ENCODE measurements at places on chromosomes 2 and 18. TPM values are rescaled to one million over a fixed set of nuclear protein-coding genes. Genes with fewer than 3 reads are reported as not detected.
A peak's percentile ranks its signal among the peaks of the same experiment; 100 is the strongest.

DNA sequence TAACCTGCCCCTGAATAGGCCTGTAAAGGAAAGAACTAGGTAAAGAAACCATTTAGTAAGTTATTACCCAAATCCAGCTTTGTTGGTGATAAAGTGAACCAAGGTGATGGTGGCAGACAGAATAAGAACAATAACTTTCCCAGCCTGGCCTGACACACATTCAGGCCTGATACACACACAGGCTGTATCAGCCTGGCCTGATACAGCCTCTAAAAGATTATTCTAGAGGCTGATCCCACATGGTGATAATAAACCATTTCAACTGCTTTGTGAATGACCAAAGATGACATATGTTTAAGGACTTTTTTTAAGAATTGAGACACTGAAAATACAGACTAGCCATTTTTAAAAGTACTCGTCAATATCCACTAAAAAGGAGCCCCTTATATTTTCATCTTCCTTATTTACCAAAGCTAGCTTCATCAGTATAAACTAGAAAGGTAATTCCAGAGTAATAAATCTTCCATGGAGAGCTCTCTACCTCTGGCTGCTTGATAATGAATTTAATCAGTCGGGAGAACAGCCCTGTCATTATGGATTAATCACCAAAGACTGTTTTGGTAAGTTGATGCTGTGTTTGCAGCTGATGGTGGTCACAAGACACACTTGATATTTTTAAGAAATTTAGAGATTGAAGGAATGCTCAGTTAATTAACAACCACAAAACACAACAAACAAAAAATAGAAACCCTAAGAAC is 77.2 kb downstream of the SLC8A1 start:
- no peaks in the 10 kb centered on the region for H3K4me1 ChIP-seq
- H3K4me3 ChIP-seq, result no peak overlapping the region
- no peaks in the 10 kb centered on the region for H3K36me3 ChIP-seq
- no peak overlapping the region for H3K27ac ChIP-seq
- no peak for DNase-seq
- no peaks in the 10 kb centered on the region for H3K27me3 ChIP-seq

DNA sequence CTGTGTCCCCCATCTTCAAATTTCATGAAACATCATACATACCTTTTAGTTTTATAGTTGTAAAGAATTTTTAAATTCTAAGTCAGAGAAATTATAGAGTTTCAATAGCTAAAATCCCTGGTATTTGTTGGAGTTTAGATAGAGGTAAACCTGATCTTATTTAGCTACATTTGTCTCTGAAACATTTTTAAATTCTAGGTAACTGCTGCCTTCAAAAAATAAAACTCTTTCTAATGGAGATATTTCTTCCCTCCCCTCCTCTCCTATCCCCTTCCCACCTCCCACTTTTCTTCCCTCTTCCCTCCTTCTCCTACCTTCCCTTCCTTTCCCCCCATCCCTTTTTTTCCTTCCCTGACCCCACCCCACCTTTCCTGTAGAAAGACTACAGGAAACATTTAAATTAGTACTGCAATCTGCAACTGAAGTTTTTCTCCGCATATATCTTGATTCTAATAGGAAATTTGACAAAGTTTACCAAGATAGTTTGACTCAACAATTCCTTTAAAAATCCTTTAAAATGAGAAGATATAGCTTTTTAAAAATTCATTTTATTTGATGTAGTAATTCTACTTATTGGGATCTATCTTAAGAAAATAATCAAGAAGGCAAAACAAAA is 4.1 kb downstream of the TACR1 start:
- H3K4me1 ChIP-seq, result peaks cover 8% of the 10 kb centered on the region
- no peaks in the 10 kb centered on the region for H3K36me3 ChIP-seq
- H3K27ac ChIP-seq, result no peak overlapping the region
- DNase-seq, result no peak
- no peak overlapping the region for H3K4me3 ChIP-seq

DNA sequence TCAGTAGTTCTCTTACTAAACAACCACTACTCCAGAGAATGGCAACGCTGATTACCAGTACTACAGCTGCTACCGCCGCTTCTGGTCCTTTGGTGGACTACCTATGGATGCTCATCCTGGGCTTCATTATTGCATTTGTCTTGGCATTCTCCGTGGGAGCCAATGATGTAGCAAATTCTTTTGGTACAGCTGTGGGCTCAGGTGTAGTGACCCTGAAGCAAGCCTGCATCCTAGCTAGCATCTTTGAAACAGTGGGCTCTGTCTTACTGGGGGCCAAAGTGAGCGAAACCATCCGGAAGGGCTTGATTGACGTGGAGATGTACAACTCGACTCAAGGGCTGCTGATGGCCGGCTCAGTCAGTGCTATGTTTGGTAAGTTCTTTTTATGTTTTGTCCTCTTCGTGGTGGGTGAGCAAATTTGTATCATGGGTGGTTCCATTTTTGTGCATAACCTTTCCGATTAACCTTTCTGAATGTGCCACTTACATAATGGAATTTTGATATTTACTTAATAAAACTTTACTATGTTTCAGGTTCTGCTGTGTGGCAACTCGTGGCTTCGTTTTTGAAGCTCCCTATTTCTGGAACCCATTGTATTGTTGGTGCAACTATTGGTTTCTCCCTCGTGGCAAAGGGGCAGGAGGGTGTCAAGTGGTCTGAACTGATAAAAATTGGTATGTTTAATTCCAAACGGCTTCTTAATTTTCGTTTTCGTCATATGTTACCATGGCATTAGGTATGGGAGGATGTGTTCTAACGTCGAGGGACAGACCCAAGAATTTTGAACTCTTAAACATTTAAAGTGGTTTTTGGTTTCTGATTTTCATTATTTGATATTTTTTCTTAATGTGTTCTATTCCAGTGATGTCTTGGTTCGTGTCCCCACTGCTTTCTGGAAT is 1.3 kb downstream of the SLC20A1 start:
- peak overlapping the region; percentile 95 for H3K27ac ChIP-seq
- H3K4me3 ChIP-seq, result peak overlapping the region; percentile 88
- peaks cover 54% of the 10 kb centered on the region for H3K4me1 ChIP-seq

GRCh38 chr2:240166191-240166590 is 25.7 kb upstream of the OTOS start:
- H3K27ac ChIP-seq, result no peak overlapping the region
- no peak overlapping the region for H3K4me3 ChIP-seq
- H3K36me3 ChIP-seq, result peaks cover 4% of the 10 kb centered on the region
- H3K27me3 ChIP-seq, result peaks cover 89% of the 10 kb centered on the region
- no peaks in the 10 kb centered on the region for H3K4me1 ChIP-seq

GRCh38 chr2:43225788-43226557 is 433 bp downstream of the ZFP36L2 start:
- H3K4me3 ChIP-seq, result peak overlapping the region; percentile 98
- H3K27ac ChIP-seq, result peak overlapping the region; percentile 75
- H3K27me3 ChIP-seq, result no peaks in the 10 kb centered on the region
- DNase-seq, result peak; percentile 75
- H3K36me3 ChIP-seq, result peaks cover 84% of the 10 kb centered on the region

DNA sequence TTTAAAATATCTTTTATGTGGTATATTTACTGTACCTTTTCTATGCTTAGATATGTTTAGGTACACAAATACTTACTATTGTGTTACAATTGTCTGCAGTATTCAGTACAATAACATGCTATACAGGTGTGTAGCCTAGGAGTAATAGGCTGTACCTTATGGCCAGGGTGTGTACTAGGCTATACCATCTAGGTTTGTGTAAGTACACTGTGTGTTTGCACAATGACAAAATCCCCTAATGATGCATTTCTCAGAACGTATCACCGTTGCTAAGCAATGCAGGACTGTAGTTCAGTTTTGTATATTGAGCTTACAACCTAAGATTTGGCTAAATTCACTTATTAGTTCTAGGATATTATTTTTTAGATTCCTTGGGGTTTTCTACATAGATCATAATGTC is 332.3 kb upstream of the HS6ST1 start:
- no peak for DNase-seq
- H3K4me1 ChIP-seq, result no peaks in the 10 kb centered on the region
- H3K36me3 ChIP-seq, result no peaks in the 10 kb centered on the region
- H3K27me3 ChIP-seq, result peaks cover 2% of the 10 kb centered on the region

DNA sequence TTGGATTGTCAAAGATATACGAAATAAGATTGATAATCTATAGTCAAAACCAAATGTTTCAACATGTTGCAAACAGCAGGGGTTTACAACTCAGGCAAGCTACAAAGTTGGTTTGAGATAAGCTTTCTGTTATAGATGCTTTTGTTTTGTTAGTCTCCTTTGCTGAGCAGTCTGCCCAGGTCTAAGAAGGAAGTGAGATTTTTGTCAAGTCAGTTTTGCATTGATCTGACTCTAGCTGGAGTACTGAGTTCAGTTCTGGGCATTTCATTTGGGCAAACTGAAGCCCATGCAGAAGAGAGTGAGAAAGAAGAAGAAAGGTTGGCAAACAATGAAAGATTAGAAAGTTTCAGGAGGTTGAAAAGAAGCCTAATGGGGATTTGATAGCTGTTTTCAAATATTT is 983.0 kb upstream of the SLC39A10 start:
- H3K27ac ChIP-seq, result no peak overlapping the region
- H3K36me3 ChIP-seq, result no peaks in the 10 kb centered on the region
- no peaks in the 10 kb centered on the region for H3K4me1 ChIP-seq
- H3K27me3 ChIP-seq, result no peaks in the 10 kb centered on the region
- DNase-seq, result no peak

DNA sequence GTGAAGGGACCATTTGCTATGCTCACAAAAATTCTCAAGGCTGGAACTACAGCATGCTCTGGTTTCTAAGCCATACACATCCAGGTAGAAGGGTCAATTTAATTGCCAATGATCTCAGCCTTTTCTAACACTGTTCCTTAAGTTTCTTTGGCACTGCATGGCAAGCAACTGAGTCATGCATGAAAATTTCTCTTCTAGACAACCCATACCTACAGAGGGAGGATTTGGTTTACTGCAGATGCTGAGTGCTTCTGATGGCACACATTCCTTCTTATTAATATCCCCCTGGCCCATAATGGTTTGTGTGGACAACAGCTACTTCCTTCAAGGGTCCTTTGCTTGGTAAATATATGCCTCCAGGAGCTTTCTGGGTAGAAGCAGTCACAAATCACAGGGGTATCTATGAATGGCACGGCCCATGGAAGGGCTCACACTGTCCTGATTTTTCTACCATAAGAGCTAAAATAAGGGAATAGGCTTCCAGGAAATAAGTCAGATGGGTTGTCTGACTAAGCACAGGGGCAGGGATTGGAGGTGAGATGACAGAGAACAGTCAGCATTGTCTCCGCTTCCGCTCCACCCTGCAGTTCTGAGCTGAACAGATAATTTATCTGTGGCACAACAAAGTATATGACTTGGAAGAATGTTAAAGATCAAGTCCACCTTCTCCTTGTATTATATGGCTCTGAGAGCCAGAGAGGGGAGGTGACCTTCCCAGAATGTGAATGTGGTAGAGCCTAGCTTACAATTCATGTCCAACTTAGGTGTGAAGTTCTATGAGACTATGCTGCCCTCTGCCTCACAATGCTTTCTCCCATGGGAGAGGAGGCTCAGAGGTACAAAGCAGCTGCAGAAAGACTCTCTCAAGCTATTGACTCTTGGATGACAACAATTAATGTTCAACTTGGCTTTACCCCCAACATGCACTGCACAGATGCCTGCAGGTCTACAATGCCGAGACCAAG is 199.2 kb upstream of the TNP1 start:
- H3K27me3 ChIP-seq, result no peaks in the 10 kb centered on the region
- no peak overlapping the region for H3K4me3 ChIP-seq
- no peak overlapping the region for H3K27ac ChIP-seq

DNA sequence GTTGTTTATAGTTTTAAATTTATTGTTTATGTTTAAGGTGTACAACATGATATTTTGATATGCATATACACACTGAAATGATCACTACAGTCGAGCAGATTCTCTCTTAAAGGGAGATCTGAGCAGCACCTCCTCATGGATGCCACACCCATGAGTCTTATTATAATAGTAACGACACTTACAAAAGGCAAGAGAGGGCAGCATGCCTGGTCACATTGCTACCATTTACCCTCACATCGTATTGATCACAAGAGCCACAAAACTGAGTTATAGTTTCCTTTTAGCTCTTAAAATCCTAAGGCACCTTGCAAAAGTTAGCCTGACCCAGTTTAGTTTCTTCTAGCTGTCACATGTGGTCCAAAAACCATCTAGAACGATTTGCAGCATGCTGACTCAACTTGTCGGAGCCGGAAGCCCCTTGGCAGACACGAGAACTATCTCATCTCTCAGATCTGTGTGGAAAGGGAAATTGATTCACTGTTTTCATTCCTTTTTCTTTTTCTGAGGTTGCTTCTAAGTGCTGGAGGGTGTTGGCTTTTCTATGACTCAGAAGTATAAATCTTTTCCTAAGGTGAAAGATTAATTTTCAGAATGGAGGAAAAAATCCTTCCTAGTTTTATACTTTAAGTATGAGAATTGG is 85.3 kb downstream of the CDC42EP3 start:
- H3K4me3 ChIP-seq, result peak overlapping the region; percentile 21
- H3K36me3 ChIP-seq, result peaks cover 7% of the 10 kb centered on the region
- no peak for DNase-seq
- peaks cover 80% of the 10 kb centered on the region for H3K4me1 ChIP-seq
- H3K27me3 ChIP-seq, result no peaks in the 10 kb centered on the region

DNA sequence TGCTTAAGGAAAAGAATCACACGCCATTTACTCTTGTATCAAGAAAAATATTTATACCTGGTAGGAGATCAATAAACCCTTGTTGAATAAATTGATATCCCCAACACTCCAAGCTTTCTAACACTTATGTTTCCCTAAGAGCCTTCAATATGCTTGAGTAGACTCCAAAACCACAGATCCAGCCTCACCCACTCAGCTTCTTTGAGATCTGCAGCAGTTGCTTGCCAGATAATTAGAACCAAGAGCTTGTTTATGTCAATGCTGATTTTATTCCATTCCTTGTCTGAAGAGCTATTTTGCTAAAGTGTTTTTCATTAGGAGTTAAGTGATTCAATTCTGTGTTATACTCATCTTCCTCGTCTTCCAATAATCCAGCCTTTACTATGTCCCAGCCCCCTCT is 26.3 kb upstream of the CRIM1 start:
- no peaks in the 10 kb centered on the region for H3K36me3 ChIP-seq
- H3K27me3 ChIP-seq, result no peaks in the 10 kb centered on the region
- H3K27ac ChIP-seq, result peak overlapping the region; percentile 34
- peaks cover 30% of the 10 kb centered on the region for H3K4me1 ChIP-seq
- H3K4me3 ChIP-seq, result no peak overlapping the region

GRCh38 chr2:128746356-128746755 is 427.7 kb upstream of the HS6ST1 start:
- DNase-seq, result peak; percentile 57
- peak overlapping the region; percentile 28 for H3K4me3 ChIP-seq
- H3K36me3 ChIP-seq, result no peaks in the 10 kb centered on the region

- DNase-seq, result no peak
- peak overlapping the region; percentile 50 for H3K27ac ChIP-seq
- H3K4me1 ChIP-seq, result peaks cover 28% of the 10 kb centered on the region
- H3K27me3 ChIP-seq, result no peaks in the 10 kb centered on the region
- no peak overlapping the region for H3K4me3 ChIP-seq
Observed at GRCh38 chr2:36352701-36353100, 2.9 kb upstream of the CRIM1 start.

IL1RN gene
- 19.4 TPM for total RNA-seq

SPOPL gene
- total RNA-seq, result 37.8 TPM

C2orf72 gene
- 0.66 TPM for total RNA-seq

CACNB4 gene
- 0.33 TPM for total RNA-seq

ANKRD62 gene
- total RNA-seq, result not detected

VWA3B gene
- not detected for total RNA-seq

SLC40A1 gene
- total RNA-seq, result 49.6 TPM

EML6 gene
- total RNA-seq, result 1.1 TPM

DSG4 gene
- not detected for total RNA-seq

MYOM1 gene
- total RNA-seq, result 20.4 TPM

SH3RF3 gene
- total RNA-seq, result 0.29 TPM

Data from Calu3 (cell line).